ENCODE measurements at places on chromosomes 2 and 18.

GRCh38 chr2:207163053-207163755, 2.5 kb downstream of the KLF7 start:
- DNase-seq, result no peak

- DNase-seq, result no peak
These were observed 16.1 kb downstream of the MTX2 start for GRCh38 chr2:176285321-176285720.

DNA sequence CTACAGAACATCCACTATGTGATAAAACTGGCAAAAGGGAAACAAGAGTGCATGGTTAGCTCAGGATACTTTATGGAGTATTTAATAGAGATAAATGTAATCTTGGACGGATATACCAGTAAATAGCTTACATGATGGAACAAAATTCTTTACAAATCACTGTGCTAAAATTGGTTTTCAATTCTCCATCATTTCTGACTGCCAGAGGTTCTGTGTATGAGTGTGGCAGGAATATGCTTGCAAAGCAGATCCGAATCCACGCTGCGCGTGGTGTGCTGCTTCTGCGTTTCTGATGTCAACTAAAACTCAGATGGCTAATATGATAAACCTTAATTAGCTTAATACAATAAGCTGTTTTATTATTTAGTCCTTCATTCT, 2.1 kb downstream of the ZNF532 start:
- no peak for DNase-seq

- no peak for DNase-seq
These were observed 184.1 kb downstream of the CDH7 start for GRCh38 chr18:65934874-65935273.

DNA sequence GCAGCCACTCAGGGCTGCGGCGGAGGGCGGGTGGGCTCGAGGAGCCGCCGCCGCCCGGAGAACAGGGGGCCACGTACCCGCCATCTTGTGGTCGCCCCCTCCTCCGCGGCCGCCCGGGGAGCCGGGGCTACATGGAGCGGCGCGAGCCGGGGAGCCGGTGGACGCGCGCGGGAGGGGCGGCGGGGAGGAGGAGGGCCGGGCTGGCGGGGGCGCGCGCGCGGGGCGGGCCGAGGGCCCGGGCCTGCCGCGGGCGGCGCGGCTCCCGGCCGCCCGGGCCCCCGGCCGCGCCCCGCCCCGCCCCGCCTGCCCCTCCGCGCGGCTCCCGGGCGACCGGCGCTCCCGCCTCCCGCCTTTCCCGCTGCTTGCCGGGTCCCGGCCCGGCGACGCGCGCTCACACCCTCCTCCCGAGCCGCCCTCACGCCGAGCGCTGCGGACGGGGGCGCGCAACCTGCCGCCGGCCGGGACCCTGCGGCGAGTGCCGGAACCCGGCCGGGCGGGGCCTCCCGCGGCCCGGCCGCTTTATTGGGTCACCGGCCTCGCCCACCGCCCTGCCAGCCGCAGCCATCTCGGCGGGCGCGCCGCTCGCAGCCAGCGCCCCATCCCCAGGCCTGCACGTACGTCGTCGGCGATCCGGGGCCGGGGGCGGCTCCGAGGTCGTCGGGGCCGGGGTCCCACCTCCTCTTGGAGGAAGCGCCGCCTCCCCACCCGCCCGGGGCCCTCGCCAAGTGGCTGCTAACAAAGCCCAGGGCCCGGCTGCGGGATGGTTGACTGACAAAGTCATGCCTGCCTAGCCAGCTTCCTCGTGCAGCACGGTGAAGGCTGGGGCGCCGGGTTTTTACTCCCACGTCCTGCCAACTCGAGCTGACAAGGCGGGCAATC, at the start of gene PPP4R1:
TSS of gene PPP4R1 (minus strand) at position 159 of the 879 bp plus-strand sequence. CDS start at position 84, 75 bp downstream.
- peak; percentile 62 for DNase-seq

DNA sequence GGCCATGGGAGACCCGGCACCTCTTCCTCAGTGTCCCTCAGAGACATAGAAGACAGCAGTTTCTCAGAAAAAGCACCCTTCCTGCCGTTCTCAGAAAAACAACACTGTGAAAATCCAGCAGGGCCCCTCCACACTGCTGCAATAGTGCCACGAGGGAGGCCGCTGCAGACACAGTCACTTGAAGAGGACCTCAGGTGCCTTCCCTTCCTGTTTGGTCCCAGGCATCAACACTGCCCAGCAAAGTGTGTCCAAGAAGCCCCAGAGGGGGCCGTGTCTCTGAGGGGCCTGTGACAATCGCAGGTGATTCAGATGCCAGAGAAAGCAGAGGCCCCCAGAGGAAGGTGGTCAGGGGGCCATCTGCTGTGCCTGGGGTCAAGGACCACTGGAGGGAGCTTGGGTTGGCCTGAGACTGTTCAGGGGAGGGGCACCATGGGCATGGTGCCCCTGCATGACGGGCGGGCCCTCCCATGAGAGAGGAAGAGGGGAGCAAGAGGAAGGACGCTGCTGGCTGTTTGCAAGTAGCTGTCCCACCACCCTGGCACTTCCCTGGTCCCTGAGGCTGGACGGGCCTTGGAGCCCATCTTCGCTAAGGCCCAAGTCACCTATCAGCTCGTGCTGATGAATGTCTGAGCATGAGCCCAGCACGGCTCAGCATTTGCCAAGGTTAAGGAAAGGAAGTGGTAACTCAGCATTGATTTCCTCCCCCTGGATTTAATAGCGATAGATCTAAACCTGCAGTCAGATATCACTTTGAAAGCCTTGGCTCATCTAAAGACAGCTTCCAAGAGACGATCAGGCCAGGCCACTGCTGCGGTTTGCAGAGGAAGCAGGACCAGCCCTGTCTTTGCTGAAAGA, 9.1 kb downstream of the TWIST2 start:
- no peak for DNase-seq

GRCh38 chr2:166126007-166126639, 1.7 kb downstream of the SCN1A start:
- no peak for DNase-seq

DNA sequence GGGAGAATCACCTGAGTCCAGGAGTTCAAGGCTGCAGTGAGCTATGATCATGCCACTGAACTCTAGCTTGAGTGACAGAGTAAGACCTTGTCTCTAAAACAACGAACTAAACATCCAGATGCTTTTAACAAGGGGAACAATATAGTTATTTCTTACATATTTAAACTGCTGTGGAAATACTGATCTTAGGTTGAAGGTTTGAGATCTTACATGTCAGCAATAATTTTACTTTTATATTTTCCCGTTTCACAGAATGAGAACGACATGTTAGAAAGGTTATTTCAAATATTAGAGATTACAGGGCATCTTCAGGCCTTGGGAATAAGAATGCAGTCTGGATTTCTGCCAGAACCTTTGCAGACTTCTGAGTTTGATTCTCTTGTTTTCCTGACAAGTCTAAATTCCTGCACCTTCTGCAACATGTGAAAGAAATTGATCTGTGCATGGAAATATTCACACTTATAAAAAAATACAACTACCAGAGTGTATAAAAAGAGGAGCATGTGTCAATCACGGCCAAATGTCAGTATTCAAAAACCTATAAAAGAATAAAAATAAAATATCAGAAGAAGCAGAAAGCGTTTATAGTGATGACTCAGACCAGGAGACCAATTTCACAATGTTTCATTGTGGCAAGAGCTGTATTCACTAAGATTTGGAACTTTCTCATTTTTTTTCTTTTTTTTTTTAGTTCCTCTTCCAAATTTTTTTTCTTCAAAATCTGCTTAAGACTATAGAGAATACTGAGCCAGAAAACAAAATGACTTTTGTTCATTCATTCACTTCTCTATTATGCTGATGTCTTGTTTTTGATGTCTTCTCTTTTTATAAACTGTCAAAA, 29.6 kb downstream of the COLEC12 start:
- no peak for DNase-seq

GRCh38 chr2:10584843-10585475, 104.8 kb downstream of the NOL10 start:
- no peak for DNase-seq

DNA sequence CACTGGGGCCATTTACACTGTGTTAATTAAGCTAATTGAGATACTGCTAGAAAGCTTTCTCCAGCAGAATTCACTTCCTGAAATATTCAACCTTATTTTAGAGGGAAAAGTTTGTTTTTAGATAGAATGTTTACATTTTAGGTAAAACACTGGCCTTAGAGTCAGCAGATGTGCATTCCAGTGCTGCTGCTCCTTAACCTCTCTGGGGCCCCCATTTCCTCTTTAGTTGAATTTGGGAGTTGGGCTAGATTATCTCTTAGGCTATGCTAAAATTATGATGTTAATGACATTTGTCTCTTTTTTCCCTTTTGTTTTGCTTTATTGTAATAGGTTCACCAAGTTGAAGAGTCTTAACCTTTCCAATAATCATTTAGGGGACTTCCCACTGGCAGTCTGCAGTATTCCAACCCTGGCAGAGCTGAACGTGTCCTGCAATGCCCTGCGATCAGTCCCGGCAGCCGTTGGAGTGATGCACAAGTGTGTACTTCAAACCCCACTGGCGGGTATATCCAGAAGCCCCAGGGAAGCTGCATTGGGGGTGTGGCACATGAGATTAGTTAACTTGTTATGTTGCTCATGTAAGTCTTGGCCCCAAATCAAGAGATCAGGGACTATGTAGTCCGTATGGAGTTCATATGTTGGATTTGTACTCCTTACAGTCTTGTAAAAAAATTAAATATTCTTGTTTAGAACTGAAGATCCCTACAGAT, 179.5 kb downstream of the PHLPP1 start:
- DNase-seq, result no peak

DNA sequence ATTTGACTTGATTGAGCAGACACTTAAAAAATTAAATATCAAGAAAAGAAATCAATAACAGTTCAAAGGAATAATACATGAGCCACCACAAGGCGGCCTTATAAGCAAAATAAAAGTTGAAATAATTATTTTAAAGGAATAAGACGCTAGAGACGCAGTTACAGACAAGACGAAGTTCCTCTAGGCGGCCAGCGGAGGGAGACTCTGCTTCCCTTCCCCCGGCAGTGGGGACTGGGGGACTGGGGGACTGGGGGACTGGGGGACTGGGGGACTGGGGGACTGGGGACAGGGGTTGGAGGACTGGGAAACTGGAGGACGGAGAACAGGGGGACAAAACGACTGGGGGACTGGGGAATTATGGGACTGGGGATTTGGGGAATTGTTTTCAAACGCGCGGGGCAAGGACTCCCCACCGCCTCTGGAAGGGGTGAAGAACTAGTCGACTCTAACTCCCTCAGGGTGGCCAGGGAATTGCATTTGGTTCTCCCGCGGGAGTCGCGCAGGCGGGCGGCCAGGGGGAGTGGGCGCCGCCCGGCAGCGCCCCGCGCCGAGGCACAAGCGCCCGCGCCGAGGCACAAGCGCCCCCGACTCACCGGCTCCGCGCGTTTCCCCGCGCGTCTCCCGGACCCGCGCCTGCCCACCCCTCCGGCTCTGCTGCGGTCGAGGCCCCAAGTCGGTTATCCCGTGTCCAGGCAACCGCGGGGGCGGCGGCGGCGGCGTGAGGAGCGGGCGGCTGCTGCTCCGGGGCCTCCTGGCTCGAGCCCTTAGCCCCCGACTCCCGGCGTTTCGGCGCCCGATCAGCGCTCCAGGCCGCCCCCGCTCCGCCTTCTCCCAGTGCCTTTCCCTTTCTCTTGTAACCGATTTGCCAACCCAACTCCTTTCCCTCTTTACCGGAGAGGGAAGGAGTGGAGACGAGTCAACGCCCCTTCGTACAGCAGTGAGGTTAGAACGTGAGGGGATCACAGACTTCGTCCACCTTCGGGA, at the start of gene CCDC178:
TSS of gene CCDC178 (minus strand) at position 662 of the 984 bp plus-strand sequence. CDS start 28,633 bp downstream, outside the sequence.
- no peak for DNase-seq

DNA sequence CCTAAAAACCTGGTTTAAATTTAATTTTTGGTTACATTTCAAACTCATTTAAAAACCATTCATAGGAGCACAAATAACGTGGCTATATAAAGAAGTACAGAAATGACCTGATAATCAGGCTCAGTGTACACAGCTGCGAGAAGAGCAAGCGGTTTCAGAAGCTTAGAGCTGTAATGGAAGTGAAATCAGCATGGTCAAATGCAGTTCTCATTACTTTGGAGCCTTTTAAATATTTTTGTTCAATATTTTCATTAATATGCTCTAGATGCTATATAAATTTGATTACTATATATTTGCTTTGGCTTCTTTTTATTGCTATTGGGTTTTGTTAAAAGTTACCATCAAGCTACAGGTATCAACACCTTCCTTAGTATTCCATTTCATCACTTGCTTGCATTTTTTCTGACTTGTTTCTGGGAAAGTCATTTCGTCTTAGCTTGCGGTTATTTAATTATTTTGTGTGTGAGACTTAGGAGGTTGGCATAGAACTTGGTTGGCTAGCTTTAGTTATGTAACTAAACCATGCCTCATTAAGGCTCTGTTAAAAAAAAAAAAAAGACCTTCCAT, 58.7 kb downstream of the AFTPH start:
- DNase-seq, result no peak

DNA sequence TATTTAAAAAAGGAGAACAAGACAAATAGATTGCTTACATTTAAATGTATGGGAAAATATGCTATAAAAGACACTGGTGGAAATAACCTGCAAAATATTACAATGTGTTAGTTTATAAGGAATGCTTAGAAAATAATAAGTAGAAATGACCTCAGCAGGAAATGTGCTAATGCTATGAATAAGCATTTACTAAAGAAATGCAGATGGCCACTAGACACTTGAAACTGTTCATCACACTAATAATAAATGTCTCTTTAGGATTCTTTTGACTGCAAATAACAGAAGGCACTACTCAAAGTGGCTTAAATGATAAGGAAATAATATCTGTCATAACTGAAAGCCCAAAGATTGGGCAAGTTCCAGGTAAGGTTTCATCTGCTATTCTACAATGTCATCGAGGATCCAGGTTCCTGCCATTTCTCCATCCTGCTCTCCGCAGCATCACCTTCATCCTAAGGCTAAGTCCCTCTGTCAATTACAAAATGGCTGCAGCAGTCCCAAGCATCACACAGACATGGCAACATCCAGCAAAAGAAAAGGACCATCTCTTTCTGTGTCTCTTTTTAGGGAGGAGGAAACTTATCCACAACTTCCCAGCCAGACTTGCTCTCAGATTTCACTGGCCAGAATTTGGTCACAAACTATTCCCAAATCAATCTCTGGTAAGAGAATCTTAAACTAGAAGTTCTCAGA, 21.9 kb downstream of the METTL8 start:
- DNase-seq, result no peak

DNA sequence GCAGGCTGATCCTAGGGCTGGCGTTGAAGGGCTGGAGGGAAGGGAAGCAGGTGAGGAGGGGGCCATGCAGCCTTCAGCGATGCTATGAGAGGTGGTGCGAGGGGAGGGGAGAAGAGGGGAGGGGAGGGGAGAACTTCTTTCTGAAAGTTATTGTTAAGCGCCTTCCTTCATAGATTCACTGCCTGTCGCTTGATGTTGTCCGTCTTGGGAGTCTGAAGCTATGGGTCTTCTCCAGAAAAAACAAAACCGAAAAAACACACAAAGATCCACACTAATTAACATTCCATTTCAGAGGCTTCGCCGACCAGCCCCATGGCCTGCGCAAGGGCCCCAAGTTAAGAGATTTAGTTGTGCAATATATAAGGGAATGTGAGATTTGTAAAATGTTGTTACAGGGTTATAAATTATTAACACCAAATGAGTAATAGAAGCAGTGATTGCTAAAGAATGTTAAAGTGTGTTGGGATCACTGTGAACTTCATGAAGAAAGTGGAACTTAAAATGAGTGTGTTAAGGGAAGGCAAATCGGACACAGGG, 758 bp downstream of the CFAP221 start:
- DNase-seq, result no peak
